ENCODE measurements at places on chromosomes 5 and 9.

DNA sequence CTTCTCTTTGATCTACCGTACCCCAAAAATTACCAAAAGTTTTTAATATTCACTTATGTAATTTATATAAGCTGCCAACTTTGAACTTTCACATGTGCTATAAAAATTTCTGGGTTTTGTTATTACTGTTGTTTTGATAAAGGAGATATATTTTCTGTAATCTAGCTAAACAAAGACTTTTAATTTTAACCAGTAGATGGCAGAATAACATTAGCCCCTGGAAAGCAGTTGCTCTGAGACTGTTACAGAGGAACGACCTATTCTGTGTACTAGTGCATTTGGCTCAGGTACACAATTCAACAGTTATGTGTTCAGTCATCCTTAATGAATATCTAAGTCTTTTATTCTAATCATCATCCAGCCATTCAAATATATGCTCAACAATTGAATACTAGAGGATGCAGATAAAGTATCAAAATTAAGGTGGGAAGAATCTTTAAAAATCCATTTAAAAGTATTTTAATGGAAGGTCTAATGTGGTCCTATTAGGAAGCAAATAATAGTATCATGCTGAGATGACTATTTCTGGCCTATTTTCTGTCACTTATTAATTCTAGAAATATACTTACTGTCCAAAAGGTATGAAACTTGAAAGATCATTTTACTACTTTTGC, 8.6 kb downstream of the KLHL9 start:
- no peak for DNase-seq

- DNase-seq: no peak
Observed at GRCh38 chr5:162325143-162325727, 257.7 kb downstream of the GABRG2 start.

DNA sequence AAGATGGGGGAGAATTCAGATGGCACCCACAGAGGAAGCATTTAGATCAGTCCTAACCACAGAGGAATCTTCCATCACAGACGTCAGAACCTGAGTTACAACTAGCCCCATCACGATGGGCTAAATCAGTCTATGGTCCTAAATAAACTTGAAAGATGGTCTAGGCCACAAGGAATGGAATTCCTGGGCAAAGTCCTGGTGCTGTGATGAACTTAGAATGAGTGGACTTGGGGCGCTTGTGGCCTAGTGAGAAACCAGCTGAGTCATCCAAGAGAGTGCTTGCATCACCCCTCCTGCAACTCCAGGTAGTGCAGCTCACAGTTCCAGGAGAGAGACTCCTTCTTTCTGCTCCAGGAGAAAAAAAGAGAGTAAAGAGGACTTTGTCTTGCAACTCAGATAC, 722.9 kb upstream of the RGMB start:
- DNase-seq: no peak

- DNase-seq: no peak
Observed at GRCh38 chr5:127228540-127229184, 61.9 kb upstream of the MEGF10 start.

DNA sequence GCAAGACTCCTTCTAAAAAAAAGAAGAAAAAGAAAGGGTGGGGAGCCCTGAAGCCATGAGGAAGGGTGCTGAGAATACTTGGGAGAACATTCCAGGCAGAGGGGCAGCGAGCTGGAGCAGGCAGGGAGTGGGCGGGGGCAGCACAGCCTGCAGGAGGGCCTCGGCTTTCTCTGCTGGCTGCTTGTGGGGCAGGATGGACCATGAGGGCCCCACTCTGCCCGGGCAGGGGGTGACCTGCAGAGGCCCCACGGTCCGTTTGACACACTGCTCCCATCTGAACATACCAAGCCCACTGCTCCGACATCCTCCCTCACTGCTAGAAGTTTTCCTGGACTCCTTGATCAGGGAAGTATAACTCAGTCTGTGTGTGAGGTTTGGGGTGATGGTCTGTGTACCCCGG, 11.7 kb upstream of the NUP214 start:
- DNase-seq: no peak

DNA sequence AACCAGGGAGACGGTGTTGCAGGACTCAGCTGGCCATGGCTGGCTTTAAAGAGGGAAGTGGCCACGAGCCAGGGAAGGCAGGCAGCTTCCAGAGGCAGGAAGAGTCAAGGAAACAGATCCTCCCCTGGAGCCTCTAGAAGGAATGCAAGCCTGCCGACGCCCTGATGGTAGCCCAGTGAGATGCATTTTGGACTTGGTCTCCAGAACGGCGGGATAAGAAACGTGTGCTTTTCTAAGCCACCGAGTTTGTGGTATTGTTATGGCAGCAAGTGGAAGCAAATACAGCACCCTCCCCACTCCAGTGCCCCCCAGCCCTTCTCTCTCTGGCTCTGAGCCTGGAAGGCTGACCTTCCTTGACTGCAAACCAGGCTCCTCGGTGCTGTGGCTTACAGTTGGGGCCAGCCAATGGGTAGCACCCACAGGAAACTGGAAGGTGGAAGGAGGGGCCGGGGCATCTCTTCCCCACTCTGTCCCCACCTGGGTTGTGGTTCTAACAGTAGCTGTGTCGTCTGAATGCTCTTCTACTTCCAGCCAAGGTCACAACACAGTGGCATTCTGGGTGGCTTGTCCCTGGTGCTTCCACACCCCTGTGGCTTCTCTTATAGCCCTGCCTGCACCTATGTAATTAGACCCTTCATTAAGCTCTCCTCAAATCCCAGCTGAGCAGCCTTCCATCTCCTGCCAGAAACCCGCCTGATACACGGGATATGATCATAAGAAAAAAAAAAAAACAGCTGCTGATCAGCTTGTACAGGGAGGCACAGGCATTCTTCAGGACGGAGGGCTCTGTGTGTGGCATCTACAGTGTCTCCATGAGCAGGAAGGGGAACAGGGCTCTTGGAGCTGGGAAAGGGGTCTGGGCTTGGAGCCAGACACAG, 29.9 kb upstream of the UNC5A start:
- DNase-seq: no peak

- no peak for DNase-seq
Observed at GRCh38 chr5:63959177-63959982, 2.9 kb downstream of the HTR1A start.

DNA sequence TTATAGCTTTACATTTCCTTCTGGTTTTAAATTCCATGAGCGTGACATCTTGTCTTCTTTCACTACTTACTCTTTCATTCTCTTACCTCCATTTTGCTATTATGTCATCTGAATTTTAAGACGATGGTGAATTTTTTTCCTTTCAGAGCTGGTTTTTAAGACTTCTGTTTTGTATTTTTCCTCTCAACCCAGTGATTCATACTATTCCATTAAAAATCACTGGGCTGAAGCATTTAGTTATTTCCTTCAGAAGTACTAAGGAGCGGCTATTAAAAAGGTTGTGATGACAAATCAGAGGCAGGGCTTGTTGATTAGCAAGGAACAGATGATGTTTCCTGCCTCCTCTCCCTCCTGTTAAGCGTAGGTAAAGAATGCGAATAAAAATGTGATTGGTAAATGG, 16.5 kb downstream of the AGXT2 start:
- no peak for DNase-seq

- DNase-seq: no peak
Observed at GRCh38 chr9:5518937-5519319, 8.6 kb downstream of the PDCD1LG2 start.

- no peak for DNase-seq
Observed at GRCh38 chr9:94084314-94084713, at the start of gene PTPDC1. Gene PTPDC1 (plus strand): TSS chr9:94084464. CDS start chr9:94084531, 67 bp downstream.

GRCh38 chr5:150114102-150114641, 27.8 kb upstream of the CSF1R start:
- no peak for DNase-seq

DNA sequence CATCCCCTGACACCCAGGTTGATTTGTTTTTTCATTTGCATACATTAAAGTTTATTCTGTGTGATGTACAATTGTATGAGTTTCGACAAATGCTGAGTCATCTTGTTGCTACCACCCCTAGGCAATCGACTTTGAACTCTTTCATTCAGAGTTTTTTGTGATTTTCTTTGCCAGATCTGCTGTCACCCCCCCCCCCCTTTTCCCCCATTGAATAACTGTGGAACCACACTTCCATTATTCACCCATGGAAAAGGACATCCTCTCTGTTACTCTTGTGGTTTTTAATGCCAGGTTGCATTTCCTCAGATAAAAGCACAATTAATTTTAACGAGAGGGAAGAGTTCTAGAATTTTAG, 13.7 kb upstream of the FAM120AOS start:
- DNase-seq: no peak

GRCh38 chr5:143806579-143806978, 5.4 kb upstream of the HMHB1 start:
- DNase-seq: no peak

DNA sequence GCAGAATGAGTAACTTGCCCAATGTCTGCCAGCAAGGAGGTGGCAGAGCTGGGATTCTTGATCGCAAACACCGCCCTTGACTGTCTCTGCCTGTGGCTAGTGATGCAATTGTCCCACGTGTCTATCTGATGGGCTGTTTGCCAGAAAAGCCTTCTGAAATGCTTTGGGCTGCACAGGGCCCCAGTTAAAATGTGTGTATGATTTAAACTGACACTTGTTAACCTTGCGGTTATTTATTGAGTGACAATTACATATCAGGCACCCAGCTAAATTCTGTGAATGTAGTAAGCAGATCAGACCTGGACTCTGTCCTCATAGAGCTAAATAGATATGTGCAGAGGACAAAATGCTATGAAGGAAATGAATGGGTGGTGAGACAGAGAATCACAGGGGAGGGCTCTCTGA, 11.6 kb upstream of the IL12B start:
- DNase-seq: no peak

GRCh38 chr9:90881648-90882047, 80.0 kb downstream of the SYK start:
- DNase-seq: no peak

- DNase-seq: no peak
Observed at GRCh38 chr5:33010846-33011245, 299.7 kb downstream of the NPR3 start.

DNA sequence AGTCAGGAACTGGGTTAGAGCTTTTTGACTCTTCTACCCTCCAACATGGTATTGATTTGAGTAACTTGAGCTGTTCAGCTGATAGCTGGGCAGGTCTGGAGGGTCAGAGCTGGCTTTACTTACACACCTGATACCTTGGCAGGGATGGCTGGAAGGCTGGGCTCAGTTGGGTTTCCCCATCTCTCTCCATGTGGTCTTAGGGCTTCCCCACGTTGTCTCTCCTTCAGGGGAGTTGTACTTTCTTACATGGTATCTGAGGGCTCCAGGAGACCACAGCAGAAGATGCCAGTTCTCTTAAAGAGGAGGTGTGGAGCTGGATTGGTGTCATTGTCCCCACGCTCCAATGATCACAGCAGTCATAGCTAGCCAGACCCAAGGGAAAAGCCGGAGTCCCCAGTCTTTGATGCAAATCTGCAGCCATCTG, 25.6 kb downstream of the ISOC1 start:
- no peak for DNase-seq

DNA sequence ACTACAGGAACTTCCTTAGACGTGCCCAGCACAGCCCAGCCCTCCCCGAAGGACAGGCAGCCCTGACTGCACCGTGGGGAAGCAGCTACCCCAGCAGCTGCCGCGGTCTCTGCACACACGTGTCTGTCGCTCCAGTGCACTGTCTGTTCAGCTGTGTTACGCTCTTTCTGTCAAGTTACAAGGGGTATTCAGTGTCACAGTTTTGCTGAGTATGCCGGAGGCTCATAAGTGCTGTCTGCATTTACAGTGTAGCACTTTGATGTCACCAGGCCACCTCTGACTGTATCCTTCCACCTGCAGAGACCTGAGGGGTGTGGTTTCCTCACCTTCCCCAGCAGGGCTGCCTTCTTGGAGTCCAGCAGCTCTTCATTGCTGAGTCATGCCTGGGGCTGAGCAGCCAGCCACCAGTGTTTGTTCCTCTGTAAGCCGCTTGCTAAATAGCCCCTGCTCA, 126.8 kb downstream of the EHMT1 start:
- DNase-seq: no peak

- DNase-seq: no peak
Observed at GRCh38 chr5:9898319-9898718, 268.2 kb upstream of the TAS2R1 start.

GRCh38 chr9:104911032-104911607, 16.8 kb downstream of the ABCA1 start:
- DNase-seq: no peak

- DNase-seq: no peak
Observed at GRCh38 chr9:122109035-122109813, 16.1 kb upstream of the TTLL11 start.

DNA sequence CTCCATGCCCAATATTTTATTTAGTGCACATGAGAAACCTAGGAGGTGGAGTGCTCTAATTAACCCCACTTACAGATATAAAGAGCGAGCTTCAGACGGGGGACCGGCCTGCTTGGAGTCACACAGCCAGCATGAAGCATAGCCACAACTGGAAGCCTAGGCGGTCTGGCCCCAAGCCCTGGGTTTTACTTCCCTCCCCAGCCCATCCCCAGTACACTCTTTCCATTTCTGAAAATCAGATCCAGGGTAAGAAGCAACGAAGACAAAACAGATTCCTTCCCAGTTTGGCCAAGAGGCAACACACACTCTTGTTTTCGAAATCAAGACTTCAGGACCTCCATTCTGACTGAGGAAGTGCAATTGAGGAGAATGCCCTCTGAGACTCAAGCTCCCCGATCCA, 27.1 kb downstream of the KCNMB1 start:
- DNase-seq: no peak

GRCh38 chr5:14212838-14213237, 69.7 kb downstream of the TRIO start:
- no peak for DNase-seq

GRCh38 chr9:114289571-114290481, 33.1 kb upstream of the ORM1 start:
- DNase-seq: no peak

DNA sequence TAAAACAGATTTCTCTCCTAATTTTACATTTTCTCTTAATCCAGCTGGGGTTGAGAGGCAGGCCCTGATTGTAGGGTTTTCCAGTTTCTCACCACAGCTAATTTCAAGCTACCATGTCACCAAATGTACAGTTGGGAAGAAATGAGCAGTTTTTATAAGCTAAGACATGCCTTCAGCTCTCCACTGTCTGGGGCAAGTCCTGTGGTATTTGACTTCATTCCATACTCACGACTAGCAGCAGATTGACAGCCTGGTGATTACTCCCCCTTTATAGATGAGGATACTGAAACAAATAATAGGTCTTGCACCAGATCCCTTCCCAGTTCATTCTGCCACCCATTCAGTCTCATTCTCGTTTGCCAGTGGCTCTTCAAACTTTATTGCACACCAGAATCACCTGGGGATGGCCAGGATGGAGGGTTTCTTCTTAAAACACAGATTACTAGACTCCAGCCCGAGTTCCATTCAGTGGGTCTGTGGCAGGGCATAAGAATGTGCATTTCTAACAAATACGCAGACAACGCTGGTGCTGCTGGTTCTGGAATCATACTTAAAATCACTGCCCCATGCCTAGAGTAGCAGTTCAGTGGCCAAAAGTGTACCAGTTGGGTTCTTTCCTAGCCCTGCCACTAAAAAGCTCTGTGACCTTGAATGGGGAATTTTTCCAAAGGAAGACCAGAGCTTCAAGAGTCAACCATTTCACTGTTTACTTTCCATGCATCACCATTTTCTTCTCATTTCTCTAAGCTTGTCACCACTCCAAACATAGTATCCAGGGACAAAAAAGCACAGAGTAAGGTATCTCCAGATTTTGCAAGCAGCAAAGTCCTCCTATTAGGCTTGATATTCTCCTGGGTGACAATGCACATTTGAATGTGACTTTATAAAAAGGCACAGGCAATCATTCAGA, 64.3 kb downstream of the CSNK1A1 start:
- no peak for DNase-seq

- DNase-seq: no peak
Observed at GRCh38 chr9:18473652-18474279, at the start of gene ADAMTSL1. Gene ADAMTSL1 (plus strand): TSS chr9:18474153. CDS start chr9:18474233, 80 bp downstream.

- no peak for DNase-seq
Observed at GRCh38 chr5:3511934-3512333, 83.7 kb upstream of the IRX1 start.
